Stimulated activated CD8-positive, alpha-beta memory T cell treated with anti-CD3 and anti-CD28 coated beads, Interleukin-7, amount 100 ng/mL, for 48 hours (primary cell): ENCODE measurements at places on chromosomes 12 and 14.

DNA sequence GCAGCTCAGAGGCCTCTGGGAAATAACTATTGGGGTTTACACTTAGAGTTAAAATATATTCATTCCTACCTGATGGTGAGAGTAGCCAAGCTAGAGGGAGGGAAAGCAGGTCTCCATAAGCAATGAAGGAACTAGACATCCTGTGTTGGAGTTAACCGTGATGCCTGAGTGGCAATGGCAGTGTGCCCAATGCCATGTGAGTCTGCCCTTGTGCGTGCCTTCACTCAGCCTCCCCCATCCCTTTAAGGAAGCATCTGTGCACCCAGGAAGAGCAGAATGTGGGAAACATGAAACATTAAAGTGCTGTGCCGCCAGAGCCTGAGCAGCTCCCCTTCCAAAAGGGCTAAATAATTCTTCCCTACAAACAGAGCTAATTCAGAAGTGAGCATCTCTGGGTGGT lies 76.3 kb downstream of the COX16 start:
- DNase-seq: no peak

DNA sequence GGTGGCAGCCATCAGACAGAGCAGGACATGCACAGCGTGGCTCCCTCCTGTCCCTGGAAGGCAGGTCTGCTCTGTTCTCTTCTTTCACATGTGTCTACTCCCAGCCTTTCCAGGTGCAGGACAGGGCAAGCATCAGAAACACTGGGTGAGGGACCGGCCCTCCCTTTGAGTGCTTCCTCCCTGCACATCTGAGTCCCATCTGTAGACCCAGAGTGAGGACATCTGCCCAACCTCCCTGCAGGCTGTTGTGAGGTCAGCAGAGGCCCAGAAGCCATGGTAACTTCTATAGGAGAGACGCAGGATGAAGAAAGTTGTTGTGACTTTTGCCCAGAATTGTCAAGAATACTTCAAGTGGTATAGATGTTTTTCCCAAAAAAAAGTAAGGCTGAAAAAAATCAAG lies 282.7 kb downstream of the CACNA1C start:
- no peak for DNase-seq

DNA sequence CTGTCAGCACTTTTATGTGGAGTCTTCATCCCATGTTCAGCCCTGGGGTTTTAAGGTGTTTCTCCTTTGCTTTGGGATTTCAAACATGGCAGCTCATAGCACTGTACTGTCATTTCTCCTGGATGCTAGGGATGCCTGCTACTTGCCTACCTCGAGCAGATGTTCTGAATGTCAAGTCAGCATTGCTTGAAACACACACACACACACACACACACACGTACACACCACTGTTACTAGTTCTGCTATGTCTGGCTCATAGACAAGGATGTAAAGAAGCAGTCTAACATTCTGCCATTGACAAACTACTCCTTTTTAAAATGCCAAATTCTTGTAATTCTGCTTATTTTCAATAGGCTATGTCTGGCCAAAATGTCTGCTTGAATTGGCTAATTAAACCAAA lies 72.7 kb downstream of the SAMD4A start:
- no peak for DNase-seq

GRCh38 chr14:68986926-68987652 lies 8.0 kb upstream of the ACTN1 start:
- DNase-seq: no peak

DNA sequence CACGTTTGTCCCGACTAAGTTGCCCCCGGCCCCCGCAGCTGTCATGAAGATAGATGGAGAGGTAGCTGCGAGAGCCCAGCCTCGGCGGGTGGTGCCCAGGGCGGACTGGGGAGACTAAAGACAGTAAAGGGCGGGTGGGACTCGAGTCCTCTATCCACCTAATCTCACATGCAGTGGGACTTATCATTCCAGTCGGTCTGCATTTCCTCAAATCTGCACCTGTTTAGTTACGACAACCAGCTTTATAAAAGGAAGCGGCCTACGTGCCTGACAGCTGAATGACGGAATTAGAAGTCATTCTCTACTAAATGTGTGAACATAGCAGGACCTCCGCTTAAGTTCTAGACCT lies 109.8 kb upstream of the EGLN3 start:
- no peak for DNase-seq

DNA sequence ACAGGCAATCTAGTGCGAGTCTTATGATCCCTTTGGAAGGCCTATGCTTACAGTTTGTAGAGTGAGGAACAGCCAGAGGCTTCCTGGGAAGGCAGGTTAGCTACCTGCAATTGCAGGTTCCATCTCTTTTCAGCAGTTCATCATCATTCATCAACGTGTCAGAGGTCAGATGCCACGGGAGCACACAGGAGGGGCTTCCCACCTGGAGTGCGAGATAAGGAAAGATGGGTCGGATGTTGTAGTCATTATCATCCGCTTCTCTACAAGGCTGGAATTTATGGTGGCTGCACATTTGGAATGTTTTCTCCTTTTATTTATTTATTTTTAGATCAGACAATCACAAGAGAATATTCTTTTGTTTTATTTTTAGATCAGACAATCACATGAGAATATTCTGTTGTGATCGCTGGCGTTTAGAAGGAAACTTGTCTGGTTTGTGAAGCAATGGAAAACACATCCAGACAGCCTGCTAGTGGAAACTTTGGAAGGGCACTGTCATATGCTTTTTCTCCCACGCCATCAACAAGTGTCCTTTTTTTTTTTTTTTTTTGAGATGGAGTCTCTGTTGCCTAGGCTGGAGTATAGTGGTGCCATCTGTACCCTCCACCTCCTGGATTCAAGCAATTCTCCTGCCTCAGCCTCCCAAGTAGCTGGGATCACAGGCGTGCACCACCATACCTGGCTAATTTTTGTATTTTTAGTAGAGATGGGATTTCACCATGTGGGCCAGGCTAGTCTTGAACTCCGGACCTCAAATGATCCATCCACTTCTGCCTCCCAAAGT lies 1.9 kb upstream of the BICD1 start:
- no peak for DNase-seq

DNA sequence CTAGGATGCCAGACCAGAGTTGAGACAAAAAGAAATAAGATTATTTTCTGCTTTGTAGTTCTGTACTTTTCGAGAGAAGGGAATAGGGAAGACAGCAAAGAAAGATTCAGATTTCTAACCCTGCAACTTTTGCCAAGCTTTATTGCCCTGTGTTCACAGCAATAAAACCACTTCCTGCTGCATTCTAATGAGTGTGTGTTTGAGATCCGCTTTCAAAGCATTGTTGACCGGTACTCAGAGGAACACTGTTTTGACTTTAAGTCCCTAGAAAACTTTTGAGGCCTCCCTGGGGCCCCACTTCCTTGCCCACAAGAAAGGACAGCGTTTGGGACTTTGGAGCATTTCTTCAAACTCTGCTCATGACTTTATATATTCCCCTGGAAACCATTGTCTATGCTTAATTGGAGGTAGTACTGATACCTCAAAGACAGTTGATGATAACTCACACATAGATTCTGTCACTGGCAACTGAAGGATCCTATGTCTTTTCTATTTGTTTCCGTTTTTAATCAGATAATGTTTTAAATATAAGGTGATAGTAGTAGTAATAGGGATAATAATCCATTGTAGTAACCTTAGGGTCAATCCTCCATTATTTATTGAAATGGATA lies 1.3 kb downstream of the RNASE6 start:
- DNase-seq: no peak

- no peak for DNase-seq
Measured at GRCh38 chr14:71591929-71592328, 340.3 kb upstream of the RGS6 start.

GRCh38 chr12:24996102-24996797 lies 47.3 kb upstream of the BCAT1 start:
- no peak for DNase-seq

GRCh38 chr12:18267427-18268099 lies 6.2 kb downstream of the PIK3C2G start:
- DNase-seq: no peak

DNA sequence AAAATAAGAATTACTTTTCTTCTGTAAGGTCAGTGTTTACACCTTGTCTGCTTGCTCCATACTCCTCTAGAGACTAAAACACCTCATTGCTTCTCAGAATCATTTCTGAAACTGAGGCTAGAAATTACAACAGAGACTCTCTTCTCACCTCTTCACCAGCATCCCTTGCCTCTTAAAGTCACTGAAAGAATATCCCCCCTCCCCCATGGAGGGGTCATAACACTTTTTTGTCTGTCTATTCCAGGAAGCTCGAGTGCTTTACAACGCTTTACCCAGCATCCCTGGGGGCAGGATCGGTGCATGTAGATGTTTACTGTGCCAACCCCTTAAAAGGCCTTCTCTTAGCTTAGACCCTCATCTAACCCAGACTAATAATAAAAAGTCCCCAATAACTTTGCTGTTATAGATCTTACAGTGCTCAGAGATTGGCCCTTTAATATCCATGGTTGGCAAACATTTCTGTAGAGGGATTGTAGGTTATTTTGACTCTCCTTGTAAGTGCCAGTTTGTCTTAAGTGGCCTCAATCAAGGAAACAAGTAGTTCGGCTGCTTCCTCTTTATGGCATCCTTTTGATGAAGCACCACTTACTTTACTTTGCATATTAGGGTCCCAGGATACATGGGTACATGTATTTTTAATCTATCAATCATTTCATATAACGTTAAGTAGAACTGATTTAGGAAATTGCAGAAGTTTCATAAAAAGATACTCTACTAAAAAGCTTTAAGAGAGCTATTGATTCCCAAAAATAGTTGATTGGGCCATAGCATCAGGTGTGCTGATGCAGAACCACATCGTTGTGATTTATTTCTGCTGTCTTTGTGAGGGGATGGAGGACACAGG lies 29.3 kb downstream of the PRKCH start:
- no peak for DNase-seq

- DNase-seq: no peak
Measured at GRCh38 chr14:88417594-88417993, 32.1 kb downstream of the SPATA7 start.

GRCh38 chr12:1917172-1918070 lies 1.0 kb downstream of the CACNA2D4 start:
- DNase-seq: no peak

DNA sequence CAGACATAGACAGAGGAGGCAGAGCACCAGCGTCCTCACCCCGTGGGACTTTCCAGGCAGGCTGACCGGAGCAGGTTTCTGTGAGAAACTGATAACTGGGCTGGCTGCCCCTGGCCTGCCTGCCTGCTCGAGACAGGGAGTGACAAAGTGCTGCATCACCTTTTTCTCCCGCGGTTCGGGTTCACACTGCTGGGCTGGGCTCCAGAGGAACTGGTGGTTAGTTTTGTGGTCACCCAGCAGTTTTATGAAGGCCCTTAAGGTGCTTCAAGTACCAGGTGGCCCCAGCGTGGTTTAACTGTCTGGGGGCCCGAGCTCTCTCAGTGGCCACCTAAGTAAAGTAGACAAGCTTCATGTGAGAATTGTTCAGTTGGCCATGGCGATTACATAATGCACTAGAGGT lies 1073.6 kb downstream of the BCL11B start:
- DNase-seq: no peak

GRCh38 chr12:71938728-71939385 lies at the start of gene TPH2:
Gene TPH2, plus strand, starts transcription at chr12:71938845. Its CDS starts 142 bp downstream, at chr12:71938987.
- DNase-seq: no peak

DNA sequence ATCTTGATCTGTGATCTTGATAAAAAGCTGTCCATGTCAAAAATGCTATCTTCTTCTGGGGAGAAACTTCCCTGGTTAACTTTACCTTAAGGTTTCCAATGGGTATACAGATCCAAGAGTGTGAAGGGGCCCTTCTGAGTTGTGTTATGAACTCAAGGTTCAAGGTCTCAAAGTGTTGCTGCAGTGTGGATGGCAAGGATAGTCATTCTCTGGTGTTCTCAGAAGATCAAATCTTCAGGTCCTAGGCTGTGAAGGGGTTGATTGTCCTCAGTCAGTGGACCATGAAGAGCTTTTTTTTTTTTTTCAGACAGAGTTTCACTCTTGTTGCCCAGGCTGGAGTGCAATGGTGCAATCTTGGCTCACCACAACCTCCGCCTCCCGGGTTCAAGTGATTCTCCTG lies 114.4 kb downstream of the SPTSSA start:
- no peak for DNase-seq
